ENCODE measurements at places on chromosomes 1 and 21.

DNA sequence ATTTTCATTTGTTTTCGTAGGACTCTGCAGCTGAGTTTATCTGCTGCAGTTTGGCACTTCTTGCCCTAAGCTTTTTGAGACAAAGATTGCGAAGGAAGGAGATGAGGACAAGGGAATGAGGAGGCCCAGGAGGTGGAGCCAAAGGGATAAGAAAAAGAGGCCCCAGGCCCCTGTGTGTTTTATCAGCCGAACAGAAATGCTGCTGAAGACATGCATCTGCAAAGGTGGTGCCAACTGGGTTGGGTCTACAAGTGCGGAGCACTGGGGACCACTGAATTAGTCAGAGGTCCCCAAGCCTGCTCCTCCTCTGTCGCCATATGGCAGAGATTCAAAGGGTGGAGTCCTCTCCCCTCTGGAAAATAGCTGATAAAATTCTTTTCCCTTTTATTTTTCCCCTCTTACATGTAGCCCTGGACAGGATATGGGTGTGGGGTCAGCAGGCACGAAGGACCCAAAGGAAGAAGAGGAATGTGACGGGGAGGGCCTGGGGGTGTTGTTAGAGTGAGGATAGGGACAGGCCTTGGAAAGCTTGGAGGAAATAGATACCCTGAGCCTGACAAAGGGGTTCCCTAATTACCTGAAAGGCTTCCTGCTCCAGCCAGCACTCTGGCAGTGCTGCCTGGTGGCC, 2.7 kb downstream of the CD34 start:
- DNase-seq: no peak

- DNase-seq: no peak
Measured at GRCh38 chr1:236021424-236022135, 43.3 kb downstream of the NID1 start.

GRCh38 chr1:241957692-241958494, at the start of gene BECN2:
TSS of gene BECN2 (plus strand) at chr1:241957767. CDS start at chr1:241957767, 0 bp downstream.
- no peak for DNase-seq

DNA sequence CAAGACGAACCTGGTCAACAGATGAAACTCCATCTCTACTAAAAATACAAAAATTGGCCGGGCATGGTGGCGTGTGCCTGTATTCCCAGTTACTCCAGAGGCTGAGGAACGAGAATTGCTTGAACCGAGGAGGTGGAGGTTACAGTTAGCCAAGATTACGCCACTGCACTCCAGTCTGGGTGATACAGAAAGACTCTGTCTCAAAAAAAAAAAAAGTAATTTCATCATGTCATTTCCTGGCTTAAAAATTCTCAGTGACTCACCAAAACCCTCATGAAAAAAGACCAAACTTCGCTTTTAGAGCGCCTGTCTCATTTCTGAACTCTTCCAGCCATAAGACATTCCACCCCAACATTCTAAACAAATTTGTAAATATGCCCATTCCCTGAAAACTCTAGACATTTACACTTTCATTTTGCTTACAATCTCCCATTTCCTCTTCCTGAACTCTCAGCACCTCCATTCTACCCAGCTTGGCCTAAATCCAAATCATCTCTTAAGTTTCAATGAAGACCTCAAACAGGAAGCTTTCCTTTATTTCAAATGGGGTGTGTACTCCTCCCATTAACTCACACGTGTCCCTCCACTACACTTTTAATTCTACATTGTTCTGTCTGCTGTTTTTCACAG, 50.5 kb upstream of the PRRC2C start:
- DNase-seq: peak; percentile 25

- no peak for DNase-seq
Measured at GRCh38 chr1:174657411-174657810, 209.6 kb downstream of the GPR52 start.

GRCh38 chr1:178376008-178376407, 120.8 kb downstream of the CLEC20A start:
- DNase-seq: no peak

DNA sequence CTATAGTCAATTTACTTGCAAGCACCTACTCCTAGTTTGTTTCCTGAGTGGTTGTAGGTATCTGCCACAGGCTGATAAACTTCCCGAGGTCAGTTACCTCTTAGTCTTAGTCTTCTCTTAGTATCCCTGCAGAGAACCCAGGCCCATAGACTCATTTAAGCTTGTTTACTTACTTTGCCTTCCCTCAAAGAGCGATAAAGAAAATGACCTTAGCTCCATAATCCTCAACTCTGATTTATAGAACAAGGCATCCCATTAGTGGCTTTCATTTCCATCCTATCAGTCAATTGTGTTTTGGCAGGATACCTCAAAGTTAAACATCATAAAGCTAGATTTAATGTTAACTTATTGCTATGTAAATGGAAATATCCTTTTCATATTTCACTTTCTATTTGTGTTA, 119.7 kb downstream of the UCHL5 start:
- DNase-seq: no peak

GRCh38 chr1:23216771-23217420, 406 bp downstream of the HTR1D start:
- DNase-seq: peak; percentile 12

GRCh38 chr1:225987491-225988316, 11.4 kb downstream of the SDE2 start:
- peak; percentile 27 for DNase-seq

DNA sequence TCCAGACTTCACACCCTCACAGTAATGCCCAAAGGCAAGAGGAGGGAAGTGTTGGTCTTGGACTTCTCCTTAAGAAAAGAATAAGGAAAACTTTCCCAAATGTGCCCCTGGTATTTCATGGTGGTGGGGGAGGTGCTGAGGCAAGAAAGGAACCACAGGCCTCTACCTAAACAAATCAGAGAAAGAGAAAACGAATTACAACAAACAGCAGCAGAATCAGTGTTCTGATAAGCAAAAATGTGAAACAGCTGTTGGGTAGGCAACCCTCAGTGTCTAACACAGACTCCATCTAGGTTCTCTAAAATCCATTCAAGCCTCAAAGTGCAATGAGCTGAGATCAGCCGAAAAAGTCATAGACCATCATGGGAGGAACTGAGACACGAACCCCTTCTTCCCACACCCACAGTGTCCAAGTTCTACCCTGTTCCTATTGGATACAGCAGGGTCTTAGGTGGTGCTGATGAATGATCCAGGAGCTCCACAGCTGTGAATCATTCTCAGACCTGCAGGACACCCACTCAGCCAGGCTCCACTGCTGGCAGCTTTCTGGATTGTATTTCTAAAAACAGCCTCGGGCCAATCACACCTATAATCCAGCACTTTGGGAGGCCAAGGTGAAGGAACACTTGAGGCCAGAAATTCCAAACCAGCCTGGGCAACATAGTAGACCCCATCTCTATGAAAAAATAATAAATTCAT, 149.1 kb downstream of the PLPP3 start:
- DNase-seq: no peak

DNA sequence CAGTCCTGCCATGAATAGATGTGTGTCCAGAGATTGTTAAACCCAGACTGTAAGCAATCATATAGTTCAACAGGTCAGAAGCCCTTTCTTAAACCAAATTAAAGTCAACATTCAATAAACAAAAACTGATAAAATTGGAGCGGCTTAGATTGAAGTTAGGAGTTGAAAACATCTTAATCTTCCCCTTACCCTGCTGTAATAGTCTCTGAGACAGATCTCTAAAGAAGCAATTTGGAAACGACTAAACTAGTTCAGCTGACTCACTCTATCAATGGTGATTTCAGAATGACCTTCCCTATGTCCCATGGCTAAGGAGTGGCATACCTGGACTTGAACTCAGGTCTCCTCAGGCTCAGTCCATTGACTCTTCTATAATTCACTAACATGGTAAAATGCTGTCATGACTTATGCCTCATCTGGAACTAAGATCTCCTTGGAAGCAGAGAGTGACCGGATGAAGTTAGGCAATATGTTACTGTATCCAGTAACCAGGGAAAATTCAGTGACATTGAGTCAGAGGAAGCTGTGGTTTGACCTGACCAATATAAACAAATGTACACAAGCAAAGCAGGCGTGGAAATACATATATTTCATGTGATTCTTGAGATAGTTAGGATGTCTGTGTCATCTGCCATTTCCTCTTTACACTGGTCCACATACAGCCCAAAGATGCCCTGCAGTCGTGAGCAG, 30.1 kb downstream of the SGIP1 start:
- DNase-seq: no peak

- no peak for DNase-seq
Measured at GRCh38 chr1:33041026-33041425, 4.3 kb upstream of the AK2 start.

DNA sequence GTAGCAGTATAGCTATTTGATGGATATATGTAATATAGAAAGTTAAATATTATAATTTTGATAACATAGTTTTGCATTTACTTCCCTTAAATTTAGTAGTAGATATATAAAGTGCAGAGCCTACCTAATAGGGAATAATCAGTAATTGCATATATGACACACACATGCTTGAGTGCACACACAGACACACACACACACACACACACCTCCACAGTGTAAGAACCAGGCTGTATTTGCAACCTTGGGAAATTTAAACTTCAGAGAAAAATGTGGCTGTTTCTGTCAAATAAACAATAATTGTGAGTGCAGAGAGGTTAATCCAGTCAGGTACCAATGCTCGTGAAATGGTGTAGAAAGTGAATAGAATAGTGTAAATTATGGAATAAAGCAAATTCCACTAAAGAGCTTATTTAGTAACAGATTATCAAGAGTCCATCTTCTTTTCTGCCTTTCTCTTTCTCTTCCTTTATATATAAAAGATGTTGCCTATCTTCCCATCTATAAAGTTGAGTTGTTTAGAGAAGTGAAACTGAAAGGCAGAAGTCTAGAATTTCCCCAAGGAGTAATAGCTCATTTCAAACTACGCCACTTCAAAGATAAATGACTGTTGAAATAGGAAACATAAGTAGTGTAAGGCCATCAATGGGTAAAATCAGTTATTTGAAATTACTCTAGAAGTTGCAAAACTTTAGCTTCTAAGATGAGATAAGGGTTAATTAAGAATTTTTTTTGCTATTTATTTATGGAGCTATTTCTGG, 273.7 kb downstream of the SRGAP2C start:
- DNase-seq: peak; percentile 23

DNA sequence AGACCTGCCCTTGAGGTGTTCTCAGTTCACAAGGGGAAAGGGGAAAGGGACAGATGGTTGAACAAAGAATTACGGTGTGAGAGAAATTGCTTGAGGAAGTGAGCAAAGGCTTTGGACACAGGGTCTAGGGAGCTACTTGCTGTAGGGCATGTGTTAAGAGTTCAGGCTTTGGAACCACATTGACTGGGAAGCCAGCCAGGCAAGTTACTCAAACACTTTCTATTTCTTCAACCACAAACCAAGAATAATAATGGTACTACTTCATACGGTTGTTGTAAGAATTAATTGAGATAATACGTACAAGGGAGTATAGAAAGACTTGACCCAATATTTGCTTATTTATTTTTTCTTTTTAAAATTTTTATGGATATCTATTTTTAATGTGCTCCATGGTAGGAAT, 26.6 kb downstream of the AK4 start:
- DNase-seq: no peak

DNA sequence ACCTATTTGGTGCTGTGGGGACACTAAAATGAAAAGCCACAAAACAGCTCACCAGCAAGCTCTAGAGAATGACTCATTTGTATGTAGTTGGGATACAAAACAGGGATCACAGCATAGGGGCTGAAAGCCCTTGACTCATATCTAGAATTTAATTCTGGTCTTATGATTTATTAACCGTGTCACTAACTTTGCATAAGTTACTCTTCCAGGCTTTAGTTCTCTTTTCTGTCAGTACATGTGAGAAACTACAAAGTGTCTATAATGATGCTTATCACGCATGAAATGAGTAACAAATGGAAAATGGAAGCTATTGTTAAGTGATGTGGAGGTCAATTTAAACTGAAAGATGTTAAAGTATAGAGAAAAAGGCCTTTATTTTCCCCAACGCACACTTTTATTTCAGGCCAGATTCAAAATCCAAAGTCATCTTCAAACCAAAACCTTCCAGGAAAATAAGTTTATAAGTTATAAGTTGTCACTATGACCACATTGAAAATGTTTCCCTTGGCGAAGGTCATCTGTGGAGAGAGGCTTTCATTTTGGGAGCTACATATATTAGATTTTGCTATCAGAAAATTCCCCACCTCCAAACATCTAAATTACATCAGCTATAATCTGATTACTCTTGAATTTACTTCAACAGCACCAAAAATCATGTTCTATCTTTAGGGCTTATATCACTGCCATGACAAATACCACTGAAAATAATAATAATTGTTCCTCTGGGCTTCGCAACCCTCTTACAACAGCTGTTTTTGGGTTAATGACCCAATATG, 430.5 kb downstream of the MRPL39 start:
- no peak for DNase-seq

- peak; percentile 7 for DNase-seq
Measured at GRCh38 chr1:204647114-204647804, 38.3 kb downstream of the LRRN2 start.

GRCh38 chr1:68049941-68050878, at the start of gene DIRAS3:
TSS of gene DIRAS3 (minus strand) at chr1:68050627. CDS start at chr1:68047297, 3,330 bp downstream.
- no peak for DNase-seq

DNA sequence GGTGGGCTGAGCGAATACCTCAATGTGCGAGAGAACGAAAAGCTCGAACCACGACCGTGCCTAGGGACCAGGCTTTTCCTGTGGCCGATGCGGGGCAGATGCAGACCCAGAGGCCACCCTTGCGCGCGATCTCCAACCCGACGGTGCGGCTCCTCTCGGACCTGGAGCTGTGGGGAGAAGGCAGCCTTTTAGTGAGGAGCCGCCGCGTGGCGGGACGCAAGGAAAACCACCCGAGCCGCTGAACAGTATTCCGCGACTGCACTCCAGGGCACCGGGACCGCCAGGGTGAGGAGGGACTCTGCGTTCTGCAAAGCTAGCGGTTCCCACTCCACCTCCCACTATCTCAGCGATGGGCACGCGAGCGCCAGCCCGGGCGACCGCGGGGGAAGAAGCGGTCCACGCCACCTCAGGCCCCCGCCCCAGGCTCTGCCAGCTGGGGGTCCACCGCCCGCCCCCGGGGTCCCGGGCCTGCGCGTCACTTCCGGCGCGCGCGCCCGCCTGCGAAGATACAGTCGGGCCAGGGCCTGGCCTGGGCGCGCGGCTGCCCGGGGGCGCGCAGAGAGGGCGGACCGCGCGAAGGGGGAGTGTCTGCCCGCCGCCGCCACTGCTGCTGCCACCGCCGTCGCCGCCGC, 66.5 kb upstream of the PRKACB start:
- peak; percentile 70 for DNase-seq

GRCh38 chr1:44146536-44147361, 5.3 kb upstream of the KLF18 start:
- DNase-seq: no peak

- no peak for DNase-seq
Measured at GRCh38 chr1:100757946-100758345, 38.4 kb downstream of the VCAM1 start.

DNA sequence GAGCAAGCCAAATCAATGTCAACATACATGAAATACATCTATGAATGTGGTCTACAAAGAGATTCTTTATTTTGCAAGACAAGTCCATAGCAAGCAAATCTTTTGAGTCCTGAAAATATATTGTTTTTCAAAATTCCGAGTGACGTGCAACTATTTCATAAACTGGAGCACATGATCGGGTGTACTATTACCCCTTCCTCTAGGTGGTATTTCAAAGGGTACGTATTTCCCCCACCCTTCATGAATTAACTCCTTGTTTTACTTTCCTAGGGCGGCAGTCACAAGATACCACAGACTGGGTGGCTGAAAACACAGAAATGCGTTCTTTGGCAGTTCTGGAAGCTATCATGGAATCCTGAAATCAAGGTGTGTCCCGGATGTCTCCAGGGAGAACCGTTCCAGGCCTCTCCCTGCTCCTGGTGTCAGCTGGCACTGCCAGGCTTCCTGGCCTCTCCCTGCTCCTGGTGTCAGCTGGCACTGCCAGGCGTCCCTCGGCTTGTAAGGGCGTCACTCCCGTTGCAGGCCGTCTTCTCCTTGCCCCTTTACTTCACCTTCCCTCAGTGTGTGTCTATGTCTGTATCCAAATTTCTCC, 55.3 kb downstream of the RIPK4 start:
- no peak for DNase-seq
